Ascending aorta (tissue), 2 donors: ENCODE measurements at places on chromosomes 2 and 18. TPM values are rescaled to one million over a fixed set of nuclear protein-coding genes. Genes with fewer than 3 reads are reported as not detected.
A peak's percentile ranks its signal among the peaks of the same experiment; 100 is the strongest.

DNA sequence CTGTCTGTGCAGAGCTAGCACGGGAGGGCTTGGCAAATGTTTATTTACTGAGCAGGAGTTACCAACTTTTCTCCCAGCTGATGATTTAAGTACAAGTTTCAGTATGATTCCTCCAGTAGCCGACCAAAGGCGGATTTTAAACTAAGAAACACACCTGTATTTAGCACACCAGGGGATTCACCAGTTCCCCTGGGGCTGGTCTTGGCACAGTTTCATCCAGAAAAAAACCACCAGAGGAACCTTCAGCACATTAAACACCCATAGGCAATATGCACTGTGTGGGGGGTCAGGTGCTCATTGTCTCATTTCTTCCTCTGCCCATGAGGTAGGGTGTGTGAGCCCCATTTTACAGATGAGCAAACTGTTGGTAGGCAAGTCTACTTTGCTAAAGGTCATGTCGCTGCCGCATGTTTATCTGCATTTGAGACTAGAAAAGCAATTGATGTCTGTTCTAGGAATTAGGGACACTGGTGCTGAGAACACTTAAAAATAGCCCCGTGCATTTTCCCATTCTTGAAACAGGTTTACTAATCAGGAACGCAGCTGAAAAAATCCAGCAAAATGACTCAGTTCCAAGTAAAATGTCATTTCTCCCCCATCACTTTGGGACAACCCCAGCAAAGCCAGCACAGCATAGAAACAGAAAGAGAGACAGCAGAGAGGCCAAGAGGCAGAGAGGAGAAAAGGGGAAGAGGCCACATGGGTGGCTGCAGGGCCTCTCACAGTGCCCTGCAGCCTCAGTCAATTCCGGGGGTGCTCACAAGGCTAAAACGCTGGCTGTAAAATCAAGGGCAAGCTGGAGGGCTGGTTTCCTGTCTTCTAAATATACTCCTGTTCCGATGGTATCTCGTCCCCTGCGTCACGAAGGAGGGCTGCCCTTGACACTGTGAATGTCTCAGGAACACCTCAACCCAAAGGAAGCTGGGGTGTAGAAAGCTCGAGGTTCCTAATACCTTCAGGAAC lies 166.8 kb upstream of the ID2 start:
- peak; percentile 75 for DNase-seq

GRCh38 chr2:38076152-38076709 lies 280 bp upstream of the CYP1B1 start:
- DNase-seq, result peak; percentile 83

GRCh38 chr2:29035016-29035745 lies 39.1 kb downstream of the PCARE start:
- DNase-seq, result no peak

GRCh38 chr2:238096311-238097011 lies 3.7 kb upstream of the ESPNL start:
- DNase-seq, result no peak

- no peak for DNase-seq
Measured at GRCh38 chr2:39913648-39914461, 134.8 kb upstream of the THUMPD2 start.

Gene KIAA2012
- 0.11 TPM for total RNA-seq

Gene NGEF
- 0.43 TPM for total RNA-seq

DNA sequence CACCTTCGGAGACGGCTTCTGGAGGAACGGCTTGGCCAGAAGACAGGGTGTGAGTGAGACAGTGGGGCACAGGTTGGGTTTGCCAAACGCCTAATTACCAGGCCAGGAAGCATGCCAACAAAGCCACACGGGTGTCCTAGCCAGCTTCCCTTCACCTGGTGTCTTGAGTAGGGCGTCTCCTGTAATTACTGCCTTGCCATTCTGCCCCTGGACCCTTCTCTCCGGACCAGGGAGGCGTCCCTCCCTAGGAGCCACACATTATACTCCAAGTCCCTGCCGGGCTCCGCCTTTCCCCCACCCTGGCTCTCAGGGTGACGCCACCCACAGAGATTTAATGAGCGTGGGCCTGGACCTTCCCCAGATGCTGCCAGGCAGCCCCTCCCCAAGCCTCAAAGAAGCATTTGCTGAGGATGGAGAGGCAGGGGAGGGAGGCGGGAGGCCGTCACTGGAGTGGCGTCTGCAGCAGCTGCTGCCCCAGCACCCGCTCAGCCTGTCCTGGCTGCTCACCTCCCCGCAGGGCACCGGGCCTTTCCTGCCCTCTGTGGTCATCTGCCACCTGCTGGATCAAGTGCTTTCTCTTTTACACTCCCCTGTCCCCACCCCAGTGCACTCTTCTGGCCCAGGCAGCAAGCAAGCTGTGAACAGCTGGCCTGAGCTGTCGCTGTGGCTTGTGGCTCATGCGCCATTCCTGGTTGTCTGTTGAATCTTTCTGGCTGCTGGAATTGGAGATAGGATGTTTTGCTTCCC lies 20.7 kb downstream of the FOSL2 start:
- DNase-seq, result no peak

Gene MOCOS
- total RNA-seq, result 0.21 TPM

DNA sequence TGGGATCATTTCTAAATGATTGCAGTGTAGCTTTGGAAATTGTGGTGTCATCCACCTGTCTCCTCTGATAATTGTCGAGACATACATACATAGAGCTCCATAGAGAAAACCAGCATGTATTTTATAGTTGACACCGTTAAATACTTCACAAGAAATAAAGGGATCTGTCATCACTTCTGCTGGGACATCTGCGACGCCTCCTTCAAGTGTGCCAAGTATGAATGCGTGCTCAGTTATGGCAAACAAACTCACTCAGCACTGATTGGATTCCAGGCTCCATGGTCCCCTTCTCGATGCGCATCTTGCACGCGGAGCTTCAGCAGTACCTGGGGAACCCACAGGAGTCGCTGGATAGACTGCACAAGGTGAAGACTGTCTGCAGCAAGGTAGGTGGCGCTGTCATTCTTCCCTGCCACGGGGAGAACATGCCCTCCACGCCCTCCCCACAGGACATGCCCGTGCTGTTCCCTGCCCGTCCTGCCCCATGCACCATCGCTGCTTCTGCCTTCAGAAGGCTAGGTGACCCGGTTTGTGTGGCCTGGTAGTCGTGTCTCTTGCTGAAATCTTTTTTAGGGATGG lies 64.1 kb downstream of the TRAPPC12 start:
- peak; percentile 48 for DNase-seq

- no peak for DNase-seq
Measured at GRCh38 chr2:143604566-143604959, 475.3 kb downstream of the ARHGAP15 start.

- no peak for DNase-seq
Measured at GRCh38 chr2:180010701-180011100, 3.6 kb upstream of the CWC22 start.

DNA sequence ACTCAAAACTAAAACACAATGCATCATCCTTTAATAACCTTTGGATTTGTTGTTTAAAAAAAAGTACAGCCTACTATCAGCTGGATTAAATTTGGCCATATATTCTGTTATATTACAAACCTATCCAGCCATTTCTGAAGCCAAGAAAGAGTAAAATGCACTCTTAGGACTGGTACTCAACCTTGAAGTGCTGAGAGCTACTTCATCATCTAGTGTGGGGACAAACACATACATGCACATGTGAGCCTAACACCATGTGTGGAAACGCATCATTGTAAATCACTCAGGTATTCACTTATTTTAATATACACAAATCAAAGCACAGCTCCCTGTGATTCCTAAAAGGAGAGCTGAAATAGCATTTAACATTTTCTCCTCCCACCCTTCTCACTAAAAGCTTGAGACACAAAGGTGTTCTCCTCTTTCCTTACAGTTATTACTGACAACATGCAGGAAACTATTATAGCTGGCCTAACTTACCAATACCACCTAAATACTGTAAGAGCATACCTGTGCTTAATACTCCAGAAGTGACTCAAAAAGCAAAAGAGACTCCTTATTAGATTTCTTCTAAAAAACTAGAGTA lies 7.5 kb downstream of the BAZ2B start:
- no peak for DNase-seq

- DNase-seq, result no peak
Measured at GRCh38 chr18:29418136-29418535, 1241.2 kb upstream of the CDH2 start.

DNA sequence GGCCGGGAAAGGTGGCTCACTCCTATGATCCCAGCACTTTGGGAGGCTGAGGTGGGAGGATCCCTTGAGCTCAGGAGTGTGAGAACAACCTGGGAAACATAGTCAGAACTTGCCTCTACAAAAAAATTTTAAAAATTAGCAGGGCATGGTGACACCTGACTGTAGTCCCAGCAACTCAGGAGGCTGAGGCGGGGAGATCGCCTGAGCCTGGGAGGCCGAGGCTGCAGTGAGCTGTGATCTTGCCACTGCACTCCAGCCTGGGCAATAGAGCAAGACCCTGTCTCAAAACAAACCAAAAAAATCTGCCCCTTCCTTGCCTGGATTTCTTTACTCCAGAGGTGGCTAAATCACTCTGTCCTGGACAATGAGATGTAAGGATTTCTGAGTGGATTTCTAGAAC lies 197.7 kb downstream of the NRP2 start:
- no peak for DNase-seq

- DNase-seq, result no peak
Measured at GRCh38 chr2:86054535-86055082, 51.1 kb downstream of the POLR1A start.

GRCh38 chr2:50388324-50388723 lies 643.6 kb downstream of the NRXN1 start:
- DNase-seq, result no peak

Gene THADA
- total RNA-seq, result 27.4 TPM

GRCh38 chr2:187912950-187913349 lies 358.7 kb upstream of the TFPI start:
- no peak for DNase-seq

- DNase-seq, result no peak
Measured at GRCh38 chr2:64230540-64230939, 86.3 kb upstream of the PELI1 start.

DNA sequence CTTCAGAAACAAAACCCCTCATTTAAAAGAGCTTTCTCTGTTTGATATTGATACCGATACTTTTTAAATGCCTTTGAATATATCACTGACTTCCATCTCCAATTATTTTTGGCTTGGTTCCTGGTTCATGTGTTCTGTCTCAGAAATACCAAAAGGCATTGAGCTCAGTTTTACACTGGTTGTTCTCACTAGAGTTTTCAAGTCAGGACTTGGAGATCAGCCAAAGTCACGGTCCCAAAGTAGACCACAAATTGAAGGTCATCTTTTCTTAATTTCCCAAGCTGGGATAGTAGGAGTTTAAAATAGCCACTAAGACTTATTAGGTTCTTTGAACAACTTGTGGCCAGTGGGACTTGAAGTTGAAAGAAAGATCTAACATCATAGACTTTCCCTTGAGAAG lies 24.2 kb downstream of the DHRS9 start:
- DNase-seq, result no peak

DNA sequence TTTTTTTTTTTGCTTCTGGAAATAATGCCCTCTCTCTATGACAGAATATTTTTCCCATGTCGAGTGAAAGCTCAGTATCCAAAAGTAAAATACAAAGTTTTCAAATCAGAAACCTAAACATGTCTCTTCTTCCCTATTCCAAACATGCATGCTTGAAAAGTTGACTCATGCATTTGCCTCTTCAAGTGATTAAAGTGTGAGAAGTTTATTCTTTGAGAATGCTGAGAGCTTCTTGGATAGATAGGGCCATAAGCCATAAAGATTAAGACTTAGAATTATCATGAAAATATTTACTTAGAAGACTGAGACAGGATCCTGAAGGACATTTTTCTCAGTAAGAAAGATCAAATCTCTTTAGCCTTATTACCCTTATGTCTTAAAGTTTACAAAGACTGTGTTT lies 98.6 kb upstream of the EPB41L5 start:
- DNase-seq, result no peak

Gene MYO3B
- not detected for total RNA-seq

DNA sequence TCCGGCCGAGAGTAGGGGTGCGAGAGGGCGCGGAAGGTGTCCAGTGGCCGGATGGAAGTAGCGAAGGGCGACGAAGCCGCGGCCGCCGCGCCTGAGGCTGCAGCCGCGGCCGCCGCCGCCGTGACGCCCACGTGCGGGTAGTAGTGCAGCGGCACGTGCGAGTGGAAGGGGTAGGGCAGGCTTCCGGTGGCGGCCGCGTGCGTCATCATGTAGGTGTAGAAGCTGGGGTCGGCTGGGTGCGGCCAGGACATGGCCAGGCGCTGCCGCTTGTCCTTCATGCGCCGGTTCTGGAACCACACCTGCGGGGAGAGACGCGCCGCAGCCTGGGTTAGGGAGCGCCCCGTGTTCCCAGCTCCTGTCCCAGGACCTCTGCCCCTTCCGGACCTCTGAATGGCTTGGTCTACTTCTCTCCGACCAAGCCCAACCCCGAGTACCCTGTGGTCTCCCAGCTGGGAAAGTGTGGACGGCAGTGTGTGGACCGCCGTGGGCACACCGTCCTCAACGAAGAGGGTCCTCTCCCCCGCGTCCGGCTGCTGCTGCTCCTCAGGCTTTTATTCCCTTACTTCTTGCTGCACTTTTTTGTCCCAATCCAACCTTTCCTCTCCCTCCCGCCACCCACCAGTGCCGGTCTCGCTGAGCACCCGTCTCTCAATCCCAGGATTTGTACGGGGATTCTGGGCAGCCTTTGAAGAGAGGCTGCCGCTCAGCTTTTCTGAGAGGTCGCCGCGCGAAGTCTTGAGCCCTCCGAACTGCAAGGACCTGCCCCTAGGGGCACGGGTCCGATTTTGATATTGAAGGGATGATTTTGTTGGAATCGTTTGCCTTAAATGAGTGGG lies 3.0 kb downstream of the EVX2 start:
- no peak for DNase-seq

GRCh38 chr2:75076088-75076487 lies 117.6 kb downstream of the POLE4 start:
- no peak for DNase-seq

GRCh38 chr2:241926541-241927311 lies 57.2 kb downstream of the RTP5 start:
- DNase-seq, result no peak

- DNase-seq, result no peak
Measured at GRCh38 chr2:40412456-40412855, 39.4 kb downstream of the SLC8A1 start.

GRCh38 chr2:118589721-118590120 lies 257.7 kb downstream of the EN1 start:
- DNase-seq, result no peak

Gene CACNB4
- 3.7 TPM for total RNA-seq

Gene OSBPL6
- 1.4 TPM for total RNA-seq

DNA sequence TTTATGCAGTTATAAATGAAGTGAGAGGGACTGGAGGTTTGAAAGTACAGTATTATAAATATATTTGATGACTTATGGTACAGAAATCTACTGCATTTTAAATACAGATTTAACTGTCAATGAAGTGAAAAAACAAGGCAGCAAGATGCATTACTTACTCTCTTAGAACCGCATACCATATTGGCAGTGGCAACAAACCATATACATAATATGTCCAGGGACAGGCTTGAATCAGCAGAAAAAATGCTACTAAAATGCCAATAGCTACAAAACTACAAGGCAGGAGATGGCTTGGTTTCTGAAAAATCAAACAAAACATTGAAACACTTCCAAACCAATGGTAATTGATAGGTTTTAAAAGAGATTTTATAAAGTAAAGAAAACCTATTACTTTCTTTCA lies 77.2 kb downstream of the PIGN start:
- DNase-seq, result no peak
